AG09309 (cell line): ENCODE measurements at places on chromosomes 3 and 15.

- DNase-seq: no peak
Measured at GRCh38 chr15:58923696-58924300, 9.7 kb downstream of the SLTM start.

DNA sequence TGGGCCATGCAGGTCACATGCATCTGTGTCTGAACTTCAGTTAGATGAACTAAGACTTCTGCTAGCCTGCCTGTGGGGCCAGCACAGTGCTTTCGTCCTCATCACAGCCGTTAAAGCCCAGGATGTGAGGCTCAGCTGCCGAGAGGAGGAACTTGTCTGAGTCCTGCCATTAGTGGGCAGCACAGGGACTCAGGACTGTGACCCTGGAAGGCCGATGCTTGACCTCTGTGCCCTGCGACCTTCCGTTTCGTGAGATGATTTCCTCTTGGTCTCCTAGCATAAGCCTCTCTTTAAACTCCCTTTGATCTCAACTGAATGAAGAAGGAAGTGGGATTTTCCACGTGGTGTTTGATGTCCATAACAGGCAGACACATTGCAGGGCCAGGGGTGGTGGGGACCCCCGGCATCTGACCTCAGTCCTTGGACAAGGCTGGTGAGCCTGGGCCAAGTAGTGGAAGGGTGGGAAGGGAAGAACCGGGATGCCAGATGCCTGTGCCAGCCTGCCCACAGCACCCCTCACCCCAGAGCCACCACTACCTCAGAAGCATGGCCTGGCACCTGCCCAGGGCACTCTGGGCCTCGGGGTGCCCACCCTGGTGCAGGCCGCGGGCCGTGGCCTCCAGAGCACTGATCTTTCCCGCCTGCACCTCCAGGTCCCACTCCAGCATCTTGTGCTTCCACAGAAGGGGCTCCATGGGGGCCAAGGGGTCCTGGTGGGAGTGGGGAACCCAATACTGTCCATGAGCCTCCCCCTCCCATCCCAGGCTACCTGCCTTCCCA lies 21.6 kb downstream of the PLA2G4B start:
- DNase-seq: no peak

DNA sequence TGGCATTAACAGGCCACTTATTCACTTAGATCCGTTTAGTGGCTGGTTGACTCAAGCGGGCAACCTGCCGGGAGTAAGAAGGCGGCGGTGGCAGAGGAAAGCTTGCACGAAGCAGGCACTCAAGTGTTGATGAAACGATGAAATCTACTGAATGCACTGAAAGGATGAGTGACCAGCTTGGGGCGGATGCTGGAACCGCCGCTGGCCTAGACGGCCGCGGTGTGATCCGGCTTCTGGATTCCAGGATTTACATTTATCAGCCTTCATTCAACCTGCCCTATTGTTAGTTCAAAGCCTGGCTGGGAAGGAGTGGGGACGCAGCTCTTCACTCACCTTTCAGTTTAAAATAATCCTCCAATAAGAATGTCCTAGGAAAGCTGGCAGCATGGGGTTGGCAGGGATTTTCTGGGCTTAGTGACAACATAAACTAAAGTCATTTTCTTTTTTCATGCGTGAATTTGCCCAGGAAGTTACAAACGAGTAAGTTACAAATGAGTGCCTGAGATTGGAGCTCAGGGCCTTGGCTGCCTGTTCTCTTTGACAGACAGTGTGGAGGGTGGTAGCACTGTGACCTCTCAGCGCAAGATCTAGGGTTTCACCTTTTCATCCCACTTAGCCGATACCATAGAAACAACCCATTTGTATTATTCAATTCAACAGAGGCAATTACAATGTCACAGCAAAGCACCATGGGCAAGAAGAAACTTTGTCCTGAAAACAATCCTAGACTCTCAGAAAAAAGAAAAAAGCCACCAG lies 1.1 kb upstream of the PLCH1 start:
- DNase-seq: no peak

- DNase-seq: no peak
Measured at GRCh38 chr3:61353382-61353781, 102.1 kb upstream of the FHIT start.

- DNase-seq: no peak
Measured at GRCh38 chr3:30687930-30688570, 81.6 kb downstream of the TGFBR2 start.

DNA sequence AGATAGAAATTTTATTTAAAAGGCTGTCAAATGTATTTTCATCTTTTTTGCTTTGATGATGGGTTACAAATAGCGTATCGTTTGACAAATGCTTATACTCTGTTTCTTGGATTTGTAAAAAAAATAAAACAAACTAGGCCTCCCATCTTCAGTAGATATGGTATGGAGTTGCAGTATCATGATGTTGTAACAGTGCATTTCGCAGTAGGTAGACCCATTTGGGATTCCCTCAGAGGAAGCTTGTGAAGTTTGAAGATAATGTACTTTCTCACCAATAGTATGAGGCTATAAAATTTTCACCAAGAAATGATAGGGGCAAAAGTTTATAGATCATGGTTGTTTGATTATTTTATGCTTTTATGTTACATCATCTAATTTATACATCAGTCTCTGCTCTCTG lies 10.8 kb downstream of the MBNL1 start:
- DNase-seq: no peak

DNA sequence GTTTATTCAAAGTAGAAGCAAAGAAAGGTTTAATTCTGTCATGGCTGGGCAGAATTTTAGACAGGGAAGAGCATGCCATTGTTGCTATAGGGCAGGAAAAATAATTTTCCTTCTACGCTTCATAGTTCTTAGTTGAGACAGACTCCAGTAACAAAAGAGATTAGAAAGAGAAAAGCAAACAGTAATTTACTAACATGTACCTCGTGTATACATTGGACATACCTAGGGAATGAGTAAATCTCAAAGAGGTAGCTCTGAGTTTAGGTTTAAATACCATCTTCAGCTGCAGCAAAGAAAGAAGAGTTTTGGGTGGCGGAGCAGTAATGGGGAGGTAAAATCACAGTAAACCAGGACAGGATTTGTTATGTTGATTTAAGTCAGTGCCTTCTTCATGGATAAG lies 416.1 kb downstream of the EPHA6 start:
- DNase-seq: no peak

DNA sequence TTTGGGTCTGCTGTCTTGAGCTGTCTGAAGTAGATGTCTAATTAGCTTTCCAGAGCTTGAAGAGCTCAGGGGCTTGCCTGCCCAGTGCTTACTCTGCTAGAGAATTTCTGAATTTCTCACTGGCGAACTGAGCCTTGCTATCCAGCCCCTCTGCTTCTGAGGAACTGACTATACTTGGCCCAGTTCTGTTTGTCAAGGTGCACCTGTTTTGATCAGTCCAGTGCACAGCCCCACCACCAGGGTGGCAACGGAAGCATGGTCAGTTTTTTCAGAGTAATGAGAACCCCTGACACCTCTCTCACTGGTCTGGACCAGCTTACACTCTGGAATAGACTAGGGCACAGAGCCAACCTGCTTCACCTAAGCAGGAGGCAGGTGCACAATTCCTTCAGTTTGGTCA lies 25.2 kb downstream of the ITGB5 start:
- DNase-seq: no peak
